ENCODE measurements at places on chromosomes 11 and 22.

DNA sequence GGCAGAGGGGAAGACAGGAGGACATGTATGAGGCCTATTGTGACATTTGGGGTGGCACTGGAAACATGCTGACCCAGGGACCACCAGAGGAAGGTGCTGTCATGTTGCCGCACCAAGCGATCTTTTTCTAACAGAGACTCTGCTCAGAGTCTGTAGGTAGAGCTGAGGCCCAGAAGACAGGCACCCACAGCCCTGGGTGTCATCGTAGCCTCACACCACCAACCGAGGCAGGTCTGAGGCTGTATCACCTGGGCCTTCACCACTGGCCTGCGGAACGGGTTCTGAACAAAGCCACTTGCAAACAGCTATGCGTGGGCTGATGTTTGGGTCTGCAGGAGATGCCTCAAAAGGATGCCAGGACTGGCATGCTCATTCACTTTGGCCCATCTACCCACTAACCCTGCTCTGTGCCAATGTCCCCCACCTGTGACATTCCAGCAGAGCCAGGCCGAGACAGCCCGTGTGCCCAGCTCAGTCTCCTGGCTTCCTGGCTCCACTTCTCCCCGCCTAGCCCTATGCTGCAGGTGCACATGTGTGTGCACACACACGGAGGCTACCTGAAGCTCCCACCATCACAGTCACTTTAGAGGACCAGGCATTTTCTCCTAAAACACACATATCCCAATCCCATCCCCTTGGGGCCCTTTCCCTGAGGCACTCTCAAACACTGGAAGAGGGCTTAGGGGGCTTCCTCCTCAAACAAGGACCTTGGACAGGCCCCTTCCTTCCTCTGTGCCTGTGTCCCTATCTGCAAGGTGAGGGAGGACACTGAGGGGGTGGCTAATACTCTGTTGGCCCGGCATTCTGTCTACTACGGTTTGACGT is 3.6 kb downstream of the TRIM29 start:
- DNase-seq = no peak

GRCh38 chr22:41557401-41558240 is 3.2 kb upstream of the CSDC2 start:
- DNase-seq = no peak

GRCh38 chr11:2366276-2366675 is 10.8 kb upstream of the CD81 start:
- no peak for DNase-seq

GRCh38 chr11:82521427-82521826 is 212.2 kb downstream of the FAM181B start:
- no peak for DNase-seq

DNA sequence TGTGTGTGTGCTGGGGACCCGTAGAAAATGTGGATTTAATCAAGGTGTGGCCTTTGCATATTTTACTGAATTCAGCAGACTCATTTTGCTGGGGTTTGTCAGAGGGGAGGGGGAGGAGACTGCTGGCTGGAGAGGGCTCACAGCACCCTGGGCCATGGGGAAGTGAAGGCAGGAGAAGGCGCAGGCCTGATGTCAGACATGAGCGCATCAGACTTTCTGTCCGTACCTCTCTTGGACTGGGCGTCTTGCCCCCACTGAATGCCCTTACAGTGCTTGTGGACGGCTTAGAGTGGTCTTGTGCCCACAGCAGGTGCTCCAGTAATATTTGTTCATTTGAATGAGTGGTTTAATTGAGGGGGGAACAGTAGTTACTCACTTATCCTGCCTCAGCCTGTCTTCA is 75.2 kb downstream of the TEAD1 start:
- no peak for DNase-seq

- no peak for DNase-seq
Measured at GRCh38 chr11:70836071-70836470, 416.3 kb downstream of the SHANK2 start.

GRCh38 chr22:19870153-19871022 is 15.7 kb upstream of the GNB1L start:
- DNase-seq = no peak

- DNase-seq = no peak
Measured at GRCh38 chr11:108436594-108436993, 30.7 kb downstream of the C11orf65 start.

DNA sequence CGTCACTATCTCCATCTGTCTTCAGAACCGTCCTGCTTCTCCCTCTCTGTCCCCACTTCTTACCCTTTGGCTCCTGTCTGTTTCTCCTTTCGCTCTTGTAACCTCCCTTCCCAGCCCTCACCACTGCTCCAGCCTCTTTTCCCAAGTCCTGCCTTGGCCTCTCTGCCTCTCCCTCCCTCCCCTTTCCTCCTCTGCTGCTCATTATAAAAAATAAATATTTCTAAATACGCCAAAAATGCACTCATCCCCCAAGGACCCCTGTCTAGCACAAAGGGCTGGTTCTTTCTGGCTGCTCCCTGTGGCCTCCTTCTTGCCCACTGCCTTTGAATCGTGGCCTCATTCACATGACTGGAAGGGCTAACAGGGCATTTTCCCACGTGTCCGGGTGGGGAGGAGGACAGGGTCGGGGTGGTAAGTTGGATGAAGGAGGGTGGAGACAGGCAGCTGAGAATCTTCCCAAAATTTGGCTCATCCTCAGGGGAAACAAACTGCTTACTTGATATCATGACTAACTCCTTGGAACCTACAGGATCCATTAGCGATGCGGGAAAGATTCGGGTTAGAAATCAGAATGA is 26.4 kb upstream of the OAF start:
- DNase-seq = no peak

DNA sequence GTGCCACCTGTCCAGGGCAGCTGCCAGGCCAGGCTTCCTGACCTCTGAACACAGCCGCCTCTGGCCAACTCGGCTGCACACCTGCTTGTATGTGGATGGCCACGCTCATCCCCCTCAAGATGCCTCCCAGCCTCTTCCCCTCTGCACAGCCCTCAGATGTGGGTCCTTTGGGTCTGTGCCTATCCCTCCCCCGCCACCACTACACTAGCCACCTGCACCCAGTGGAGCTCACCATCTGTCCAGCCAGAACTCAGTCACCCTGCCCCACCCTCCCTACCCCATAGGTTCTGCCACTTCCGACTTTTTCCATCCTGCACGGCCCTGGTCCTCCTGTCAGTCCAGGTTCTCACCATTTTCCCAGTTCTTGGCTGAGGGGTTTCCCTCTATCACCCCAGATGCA is 44.6 kb downstream of the PHF21B start:
- DNase-seq = no peak

DNA sequence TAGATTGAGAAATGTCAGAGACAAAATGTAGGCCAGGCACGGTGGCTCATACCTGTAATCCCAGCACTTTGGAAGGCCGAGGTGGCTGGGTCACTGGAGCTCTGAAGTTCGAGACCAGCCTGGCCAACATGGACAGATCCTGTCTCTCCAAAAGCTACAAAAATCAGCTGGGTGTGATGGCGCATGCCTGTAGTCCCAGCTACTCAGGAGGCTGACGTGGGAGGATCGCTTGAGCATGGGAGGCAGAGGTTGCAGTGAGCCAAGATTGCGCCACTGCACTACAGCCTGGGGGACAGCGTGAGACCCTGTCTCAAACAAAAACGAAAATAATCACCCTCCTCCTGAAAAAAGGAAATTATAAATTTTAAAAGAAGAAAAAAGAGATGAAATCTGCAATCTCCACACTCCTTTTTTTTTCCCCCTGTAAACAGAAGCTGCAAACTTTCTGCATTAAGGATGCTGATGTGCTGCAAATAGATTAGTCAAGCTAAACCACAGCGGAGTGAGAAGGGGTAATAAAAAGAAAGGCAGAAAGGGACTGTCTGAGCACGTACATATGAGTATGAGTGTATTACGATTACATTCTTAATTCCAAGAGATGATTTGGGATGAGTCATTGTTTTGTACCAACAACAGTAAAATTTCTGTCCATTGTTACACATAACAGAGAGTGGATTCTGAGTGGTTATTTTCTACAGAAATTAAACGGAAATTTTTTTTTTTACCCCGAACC is 87.3 kb downstream of the SIK3 start:
- no peak for DNase-seq

DNA sequence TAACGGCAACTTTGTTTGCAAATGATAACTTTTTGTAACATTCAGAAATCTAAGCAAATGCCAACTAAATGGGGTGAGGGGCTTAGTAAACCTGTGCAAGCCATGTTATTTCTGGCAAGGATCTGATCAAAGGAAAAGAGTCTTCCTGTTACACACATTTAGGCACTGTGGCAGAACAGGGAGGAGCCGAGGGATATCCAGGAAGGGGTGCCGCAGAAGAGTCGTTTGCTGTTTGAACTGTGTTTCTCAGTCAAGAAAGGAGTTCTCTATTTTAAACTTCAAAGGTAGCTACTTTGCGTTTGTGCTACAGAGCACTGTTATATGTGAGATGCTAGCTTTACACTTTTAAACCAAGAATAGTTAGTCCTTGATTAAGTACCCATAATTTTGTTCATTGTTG is 175.5 kb downstream of the ETS1 start:
- peak; percentile 29 for DNase-seq

DNA sequence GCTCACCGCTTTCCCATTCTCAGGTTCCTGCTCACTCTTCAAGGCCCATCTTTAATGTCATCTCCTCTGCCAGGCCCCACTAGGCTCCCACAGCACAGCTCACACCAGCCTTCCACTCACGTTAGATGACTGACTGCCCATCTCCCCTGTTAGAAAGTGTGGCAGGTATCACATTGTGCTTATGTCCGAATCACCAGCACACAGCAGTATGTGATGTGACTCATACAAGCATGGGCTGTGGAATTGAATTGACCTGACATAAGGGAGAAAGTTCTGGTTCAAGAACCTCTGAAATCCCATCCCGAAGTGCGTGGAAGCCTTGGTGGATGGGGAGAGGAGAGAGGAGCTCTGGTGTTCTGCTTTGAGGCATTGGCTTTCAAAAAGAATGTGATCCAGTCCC is 6.5 kb downstream of the VSTM5 start:
- no peak for DNase-seq

DNA sequence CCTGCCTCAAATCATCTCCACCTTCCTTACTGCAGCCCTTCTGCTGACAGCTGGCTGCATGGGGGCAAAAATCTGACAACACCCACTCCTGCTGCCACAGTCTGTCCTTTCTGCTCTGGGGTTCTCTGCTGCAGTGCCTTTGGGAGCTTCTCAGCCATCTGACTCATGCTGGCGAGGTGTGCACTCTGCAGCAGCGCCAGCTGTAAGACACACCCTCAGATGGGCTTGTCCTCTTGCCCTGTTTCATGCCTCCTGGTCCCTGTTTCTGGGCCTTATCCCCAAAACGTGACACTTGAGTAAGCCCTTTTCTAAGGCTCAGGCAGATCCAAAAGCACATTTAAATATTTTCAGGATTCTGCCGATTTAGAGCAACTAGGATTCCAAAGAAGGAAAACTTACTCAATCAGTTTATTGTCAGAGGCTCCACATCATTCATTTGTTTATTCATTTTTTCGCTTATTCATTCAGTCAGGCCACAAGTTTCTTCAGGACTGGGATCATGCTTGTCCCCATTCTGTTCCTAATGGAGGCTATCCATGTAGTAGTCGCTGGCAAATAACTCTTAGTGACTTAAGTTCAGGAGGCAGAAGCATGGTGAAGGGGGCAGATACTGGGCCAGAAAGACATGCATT is 60.2 kb downstream of the SMIM38 start:
- DNase-seq = no peak

DNA sequence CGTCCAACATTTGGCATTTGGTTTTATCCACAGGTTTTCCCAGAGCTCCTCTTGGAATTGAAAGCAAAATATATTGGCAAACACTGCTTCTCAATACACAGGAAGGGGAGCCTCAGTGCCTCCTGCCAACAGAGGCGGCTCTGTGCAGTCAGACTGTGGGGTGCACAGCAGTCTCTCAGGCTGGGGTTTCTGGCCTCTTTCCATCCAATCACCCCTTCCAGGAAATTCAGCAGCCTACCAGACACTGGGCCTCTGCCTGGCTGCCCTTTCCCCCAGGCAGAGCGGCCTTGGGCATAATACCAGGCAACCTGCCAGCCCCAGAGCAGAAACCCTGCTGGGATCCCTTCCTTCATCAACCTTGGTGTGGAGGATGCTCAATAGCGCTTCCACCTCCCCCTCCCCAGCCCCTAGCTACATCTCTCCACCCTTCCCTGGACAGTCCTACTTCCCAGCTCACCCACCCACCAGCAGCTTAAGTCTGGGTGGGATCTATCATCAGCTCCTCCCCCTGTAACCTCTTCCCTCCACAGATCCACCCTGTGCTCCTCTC is 17.8 kb upstream of the RAPSN start:
- DNase-seq = no peak

DNA sequence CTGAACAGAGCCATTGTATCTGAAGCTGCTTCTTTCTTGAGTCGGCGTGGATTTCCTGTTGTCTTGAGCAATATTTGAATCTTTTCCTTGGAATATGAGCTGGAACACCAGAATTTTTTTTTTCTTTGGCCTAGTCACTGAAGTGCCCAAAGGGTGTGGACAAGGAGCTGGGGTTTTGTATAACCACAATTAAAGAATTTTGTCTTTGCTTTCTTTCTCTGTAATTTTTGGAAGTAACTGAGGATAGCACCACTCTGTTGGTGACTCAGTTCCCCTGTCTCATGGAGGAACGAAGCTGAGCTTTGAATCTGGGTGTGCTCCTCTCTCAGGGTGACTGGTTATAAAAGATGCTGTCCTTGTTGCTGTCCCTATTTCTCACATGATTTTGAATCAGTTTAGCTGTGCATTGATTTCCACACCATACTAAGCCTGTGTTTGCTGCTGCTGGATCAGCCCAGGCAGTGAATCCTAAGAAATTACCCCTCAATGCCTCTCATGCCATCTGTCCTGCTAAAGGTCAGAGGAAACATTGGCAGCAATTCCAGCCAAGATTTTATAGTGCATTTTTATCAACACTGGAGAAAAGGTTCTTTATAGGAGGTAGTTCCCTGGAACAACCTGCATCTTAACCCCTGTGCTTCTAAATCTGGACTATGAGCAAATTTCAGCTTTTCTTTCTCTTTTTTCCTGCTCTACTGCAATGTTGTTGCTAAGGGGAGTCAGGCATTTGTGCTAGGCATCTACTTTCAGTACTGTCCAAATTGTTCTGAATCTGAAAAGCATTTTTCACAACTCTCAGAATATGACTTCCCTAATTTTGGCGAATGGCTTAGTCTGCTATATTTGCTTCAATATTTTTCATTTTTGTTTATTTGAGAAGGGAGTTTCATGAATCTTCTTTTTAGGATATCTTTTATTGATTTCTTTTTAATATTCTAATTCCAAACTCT is 540.8 kb downstream of the SOX6 start:
- no peak for DNase-seq

DNA sequence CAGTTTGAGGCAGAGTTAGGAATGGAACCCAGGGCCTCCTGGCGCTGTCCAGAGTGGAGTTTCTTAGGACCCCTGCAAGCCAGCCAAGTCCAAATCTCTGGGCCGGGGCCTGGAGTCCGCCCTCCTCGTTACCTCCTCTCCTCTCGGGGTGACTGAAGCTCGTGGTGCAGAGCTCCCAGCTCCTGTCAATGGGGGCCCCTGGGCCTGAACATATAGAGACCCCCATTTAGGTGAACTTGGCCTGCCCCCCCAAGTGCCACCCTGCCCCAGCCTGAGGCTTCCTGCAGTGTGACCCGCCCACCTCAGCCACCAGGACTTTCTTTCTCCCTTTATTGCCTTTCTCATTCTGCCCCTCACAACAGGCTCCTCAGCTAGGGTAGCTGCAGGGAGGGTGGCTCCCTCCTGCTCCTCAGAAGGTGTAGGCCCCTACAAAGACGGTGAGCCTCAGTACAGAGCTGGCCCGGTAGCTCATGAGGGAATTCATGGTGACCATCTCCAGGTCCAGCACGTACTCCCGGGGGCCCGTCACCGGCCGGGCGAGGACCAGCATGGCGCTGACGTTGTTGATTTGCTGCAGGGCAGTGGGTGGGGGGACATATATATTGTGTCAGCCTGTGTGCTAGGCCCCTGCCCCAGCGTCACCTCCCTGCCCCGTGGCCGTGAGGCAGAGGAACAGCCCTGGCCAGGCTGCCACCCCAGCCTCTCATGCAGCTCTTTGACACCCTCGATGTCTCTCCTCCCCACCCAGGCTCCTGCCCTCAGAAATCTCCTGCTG is 5.9 kb downstream of the EFEMP2 start:
- no peak for DNase-seq

Data from CD4-positive, alpha-beta T cell treated with Interleukin-6 at 100 ng/mL for 8 hours (primary cell).